ENCODE measurements at places on chromosomes 3 and 15.
A peak's percentile ranks its signal among the peaks of the same experiment; 100 is the strongest.

DNA sequence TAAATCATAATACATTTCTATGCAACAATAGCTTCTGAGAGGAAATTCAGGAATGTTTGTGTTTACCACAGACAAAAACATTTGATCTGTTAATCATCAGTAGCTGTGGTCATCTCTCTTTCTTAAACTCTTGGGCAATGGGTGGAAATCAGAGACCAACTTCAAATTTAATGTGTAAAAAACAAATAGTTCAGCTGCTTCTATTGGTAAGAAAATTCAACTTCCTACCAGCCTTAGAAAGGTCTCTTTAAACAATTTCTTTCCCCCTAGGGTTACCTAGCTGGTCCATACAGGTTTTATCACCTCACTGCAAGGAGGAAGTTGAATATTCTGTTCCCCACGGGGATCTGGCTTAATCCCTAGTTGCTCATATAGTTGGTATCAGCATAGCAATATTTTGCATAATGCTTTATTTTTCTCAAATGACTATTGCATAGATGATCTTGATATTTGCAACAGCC, 20.3 kb upstream of the PPP4R2 start:
- no peak for DNase-seq

DNA sequence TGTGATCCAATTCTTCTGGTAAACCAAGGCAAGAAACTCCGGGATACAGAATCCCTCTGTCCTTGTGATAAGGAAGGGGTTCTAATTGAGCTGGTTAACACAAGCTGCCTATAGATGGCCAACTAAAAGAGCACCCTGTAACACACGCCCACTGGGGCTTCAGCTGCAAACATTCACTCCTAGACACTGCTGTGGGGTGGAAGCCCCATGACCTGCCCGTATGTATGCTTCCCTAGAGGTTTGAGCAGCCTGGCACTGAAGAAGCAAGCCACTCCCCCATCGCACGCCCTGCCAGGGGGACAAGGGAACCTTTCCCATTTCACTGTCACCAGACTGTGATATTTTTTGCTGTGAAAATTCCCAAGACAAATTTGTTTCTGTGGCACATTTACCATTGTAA, 516.9 kb upstream of the GOLIM4 start:
- DNase-seq, result no peak

GRCh38 chr15:75646944-75647364, 758 bp upstream of the SNX33 start:
- peak; percentile 30 for DNase-seq

DNA sequence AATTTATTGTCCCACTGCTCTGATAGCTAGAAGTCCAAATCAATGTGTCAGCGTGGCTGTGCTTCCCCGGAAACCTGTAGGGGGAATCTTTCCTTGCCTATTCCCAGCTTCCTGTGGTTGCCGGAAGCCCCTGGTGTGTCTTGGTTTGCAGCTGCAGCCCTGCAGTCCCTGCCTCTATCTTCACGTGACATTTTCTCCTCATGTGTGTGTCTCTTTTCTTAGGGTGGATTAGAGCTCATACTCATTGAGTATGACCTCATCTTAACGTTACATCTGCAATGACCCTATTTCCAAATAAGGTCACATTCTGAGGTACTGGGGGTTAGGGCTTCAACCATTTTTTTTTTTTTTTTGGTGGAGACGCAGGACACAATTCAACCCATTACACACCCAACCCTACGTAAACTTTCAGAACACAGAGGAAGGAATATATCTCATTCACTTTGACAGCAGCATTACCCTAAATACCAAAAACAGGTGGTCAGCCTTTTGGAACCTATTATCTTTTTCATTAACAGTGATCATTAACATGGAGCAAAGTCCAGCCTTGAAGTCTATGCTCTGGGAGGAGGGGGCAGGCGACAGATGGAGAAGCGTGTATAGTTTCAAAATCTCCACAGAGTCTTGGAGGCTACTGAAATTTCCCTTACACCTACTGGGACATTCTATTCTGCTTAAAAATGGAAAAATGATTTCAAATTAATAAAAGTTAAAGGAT, 88.6 kb downstream of the RYK start:
- DNase-seq, result peak; percentile 86

DNA sequence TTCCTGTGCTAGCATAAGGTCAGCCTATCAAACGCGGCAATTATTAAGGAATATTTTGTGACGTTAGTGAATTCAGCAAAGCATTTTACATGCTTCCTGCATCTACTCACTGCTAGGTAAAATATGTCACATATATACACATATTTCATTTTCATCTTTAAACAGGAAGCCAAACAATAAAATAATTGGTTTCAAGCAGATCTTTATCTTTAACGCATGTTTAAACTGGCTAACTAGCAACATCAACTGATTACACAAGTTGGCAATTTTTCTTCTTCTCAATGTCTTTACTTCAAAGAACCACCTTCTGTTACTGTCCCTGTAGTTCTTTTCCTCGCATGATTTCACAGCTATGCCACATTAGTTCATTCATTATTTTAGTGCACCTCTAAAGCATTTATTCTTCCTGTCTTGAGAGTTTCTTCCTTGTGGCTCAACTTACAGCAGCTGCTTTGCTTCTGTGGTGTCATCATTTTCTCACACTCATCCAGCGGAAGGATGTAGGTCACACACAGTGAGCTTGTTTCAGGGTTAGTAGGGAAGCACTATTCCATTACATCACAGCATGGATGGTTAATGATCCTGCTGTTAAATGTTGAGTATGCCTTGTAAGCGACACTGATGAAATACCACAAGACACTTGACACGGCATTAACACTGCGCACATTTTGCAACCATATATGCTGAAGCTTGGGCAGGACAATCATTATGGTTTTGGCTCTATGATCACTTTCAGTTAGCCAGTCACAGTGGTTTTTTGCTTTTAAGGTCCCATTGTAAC, 2.3 kb upstream of the BCHE start:
- peak; percentile 9 for DNase-seq

DNA sequence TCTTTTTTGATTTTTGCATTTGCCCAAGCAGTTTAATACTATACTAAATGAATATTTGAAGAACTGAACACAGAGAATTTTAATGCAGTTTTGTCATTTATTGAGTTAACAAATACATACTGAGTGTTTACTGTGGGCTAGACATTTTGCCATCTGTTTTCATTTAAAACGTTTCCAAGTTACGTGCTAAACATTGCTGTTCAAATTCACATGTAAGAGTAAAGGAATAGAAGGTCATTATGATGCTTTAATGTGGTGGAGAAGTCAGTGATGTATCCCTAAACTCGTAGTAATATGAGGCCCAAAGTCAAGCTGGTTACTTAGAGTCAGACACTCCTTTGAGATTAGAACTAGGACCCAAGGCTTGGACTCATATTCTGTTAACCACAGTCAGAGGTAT, 49.4 kb downstream of the CRYBG3 start:
- no peak for DNase-seq

GRCh38 chr15:68302729-68303128, 25.2 kb downstream of the FEM1B start:
- DNase-seq, result no peak

GRCh38 chr3:186057594-186057993, 51.3 kb downstream of the ETV5 start:
- peak; percentile 93 for DNase-seq

- DNase-seq, result no peak
These were observed 38.3 kb downstream of the PXYLP1 start for GRCh38 chr3:141269961-141270360.

DNA sequence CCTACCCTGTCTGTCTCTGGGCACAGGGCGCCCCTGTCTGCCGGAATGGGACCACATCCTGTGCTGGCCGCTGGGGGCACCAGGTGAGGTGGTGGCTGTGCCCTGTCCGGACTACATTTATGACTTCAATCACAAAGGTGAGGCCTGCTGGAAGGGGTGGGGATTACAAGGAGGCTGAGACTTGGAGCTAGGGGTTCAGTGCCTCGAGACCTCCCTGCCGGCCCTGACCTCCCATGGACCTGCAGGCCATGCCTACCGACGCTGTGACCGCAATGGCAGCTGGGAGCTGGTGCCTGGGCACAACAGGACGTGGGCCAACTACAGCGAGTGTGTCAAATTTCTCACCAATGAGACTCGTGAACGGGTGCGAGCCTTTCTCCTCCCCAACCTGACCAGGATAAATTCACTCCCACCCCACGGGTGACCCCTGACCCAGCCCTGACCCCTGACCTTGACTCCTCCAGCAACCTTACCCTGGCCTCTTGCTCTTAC, 20.4 kb downstream of the PTH1R start:
- no peak for DNase-seq

GRCh38 chr15:38129531-38130204, 123.0 kb upstream of the SPRED1 start:
- no peak for DNase-seq

DNA sequence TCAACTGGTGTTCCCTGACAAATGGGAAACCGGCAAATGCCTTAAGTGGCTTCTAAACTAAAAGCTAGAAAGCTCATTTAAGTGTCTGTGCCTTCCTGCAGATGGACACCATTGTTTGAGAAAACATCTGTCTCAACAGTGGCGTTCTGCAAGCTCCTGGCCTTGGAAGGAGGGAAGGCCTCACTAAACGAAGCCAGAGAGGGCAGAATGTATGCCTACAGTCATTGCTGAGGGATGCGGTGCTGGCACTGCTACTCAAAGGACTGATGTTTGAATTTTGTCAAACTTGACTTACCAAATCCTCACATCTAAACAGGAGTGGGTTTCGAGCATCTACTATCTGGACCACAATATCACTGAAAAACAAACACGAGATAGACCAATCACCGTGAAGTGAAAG, 12.2 kb downstream of the LSG1 start:
- DNase-seq, result no peak

DNA sequence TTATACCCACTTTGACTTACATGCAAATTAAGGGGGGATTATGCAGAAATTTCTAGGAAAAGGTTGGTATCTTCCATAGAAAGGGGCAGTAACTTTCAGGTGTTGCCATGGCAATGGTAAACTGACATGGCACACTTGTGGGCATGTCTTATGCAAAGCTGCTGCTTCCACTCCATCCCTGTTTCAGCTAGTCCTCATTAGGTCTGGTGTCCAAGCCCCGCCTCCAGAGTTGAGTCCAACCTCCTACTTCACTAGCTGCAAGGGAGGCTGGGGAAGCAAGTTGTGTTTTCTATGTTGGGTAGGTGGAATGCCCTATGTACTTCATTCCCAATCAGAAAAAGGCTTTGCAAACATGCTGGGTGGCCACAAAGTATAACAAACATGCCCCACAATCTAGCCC, 14.7 kb upstream of the KLHL40 start:
- no peak for DNase-seq

GRCh38 chr3:108667312-108667711, 77.8 kb downstream of the DZIP3 start:
- no peak for DNase-seq

DNA sequence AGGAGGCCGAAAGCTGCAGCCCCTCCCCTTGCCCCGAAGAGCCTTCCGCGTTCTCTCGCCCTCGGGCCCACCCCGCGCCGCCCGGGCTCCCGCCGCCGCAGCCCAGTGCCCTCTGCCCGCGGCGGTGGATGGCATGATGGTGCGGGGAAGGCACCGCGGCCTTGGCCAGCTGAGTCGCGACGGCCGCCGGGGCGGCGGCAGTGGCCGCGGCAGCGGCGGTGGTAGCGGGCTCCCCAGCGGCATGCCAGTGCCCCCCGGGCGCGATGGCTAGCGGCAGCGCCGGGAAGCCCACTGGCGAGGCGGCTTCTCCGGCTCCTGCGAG, 1.2 kb downstream of the TLNRD1 start:
- DNase-seq, result no peak

GRCh38 chr15:89132611-89133507, 44.6 kb downstream of the ABHD2 start:
- DNase-seq, result no peak

DNA sequence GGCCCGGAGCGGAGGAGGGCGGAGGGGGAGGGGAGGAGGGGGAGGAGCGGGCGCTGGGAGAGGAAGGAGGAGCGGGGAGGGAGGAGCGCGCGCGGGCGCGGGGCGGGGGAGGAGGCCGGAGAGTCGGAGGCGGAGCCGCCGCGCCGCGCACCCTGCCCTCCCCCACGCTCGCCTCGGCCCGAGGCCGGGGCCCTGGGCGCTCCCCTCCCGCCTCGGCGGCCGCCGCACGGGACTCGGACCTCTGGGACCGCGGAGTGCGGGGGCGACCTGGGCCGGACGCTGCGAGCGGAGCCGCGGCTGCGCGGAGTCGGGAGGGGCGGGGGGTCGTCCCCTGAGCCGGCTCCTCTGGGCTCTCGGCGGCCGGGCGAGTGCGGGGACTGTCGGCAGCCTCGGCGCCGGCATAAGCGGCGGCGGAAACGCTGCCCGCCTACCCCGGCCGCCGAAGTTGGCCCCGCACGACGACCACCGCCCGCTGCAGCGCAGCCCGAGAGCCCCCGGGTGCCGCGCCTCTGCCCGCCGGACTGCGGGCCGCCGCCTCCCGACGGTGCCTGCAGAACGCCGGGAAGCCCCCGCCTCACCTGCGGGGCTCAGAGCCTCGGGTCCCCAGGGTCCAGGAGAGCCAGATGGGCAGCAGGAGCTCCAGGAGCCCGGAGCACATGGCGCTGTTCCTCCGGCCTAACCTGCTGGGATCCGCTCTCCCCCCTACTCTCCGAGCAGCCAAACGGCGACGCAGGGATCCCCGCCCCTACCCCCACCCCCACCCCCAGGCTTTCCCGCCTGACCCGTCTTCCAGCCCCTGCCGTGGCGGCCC, 406 bp upstream of the GABRB3 start:
- DNase-seq, result peak; percentile 87

DNA sequence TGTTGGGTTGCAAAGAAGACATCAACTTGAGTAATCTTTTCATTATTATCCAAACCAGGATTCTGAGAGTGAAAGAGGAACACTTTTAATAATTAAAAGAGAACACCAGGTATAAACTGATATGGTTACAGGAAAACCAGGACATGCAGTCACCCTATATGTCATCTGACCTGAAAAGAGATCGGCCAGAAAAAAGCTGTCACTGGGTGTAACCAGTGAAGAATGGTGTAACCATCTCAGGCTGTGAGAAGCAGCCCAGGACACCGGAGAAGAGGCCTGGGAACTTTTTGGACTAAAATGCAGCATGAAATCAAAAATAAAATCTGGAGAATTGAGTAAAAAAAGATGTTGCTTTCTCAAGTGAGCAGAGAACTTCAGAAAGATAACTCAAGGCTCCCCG, 10.1 kb upstream of the CCDC80 start:
- no peak for DNase-seq

All from mesendoderm (in vitro differentiated cells).